Astrocyte (in vitro differentiated cells and primary cell): ENCODE measurements at places on chromosomes 4 and X. TPM values are rescaled to one million over a fixed set of nuclear protein-coding genes. Genes with fewer than 3 reads are reported as not detected.

DNA sequence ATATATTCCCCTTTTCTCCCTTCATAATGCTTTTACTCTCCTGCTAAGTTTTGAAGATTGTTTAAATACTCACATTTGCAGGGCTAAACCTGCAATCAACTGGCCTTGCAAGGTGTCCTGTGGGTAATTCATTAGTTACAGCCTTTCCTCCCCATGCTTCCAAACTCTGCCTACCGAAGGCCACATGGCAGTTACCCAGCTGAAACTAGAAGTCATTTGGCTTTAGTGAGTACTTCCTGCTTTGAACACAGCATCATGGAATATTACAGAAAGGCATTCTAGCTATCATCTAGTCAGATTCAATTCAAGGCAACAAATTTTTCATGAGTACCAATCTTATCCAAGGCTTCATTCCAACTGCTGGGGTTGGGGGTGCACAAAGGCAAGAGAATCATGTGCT is 55.6 kb downstream of the SRPX start:
- H3K4me3 ChIP-seq, result no peak overlapping the region
- H3K4me1 ChIP-seq, result no peaks in the 10 kb centered on the region
- no peak for DNase-seq
- H3K27me3 ChIP-seq, result no peaks in the 10 kb centered on the region

Gene MAGEA12
- 0.62 and 0.98 TPM in 2 replicates for total RNA-seq

Gene STAP1
- total RNA-seq, result not detected in 2 replicates

- H3K4me1 ChIP-seq, result peaks cover 14% of the 10 kb centered on the region
- H3K27ac ChIP-seq, result no peak overlapping the region
- H3K27me3 ChIP-seq, result peaks cover 4% of the 10 kb centered on the region
- no peak for DNase-seq
- no peaks in the 10 kb centered on the region for H3K36me3 ChIP-seq
- no peak overlapping the region for H3K4me3 ChIP-seq
Measured at GRCh38 chr4:7512946-7513345, 78.2 kb upstream of the PSAPL1 start.

DNA sequence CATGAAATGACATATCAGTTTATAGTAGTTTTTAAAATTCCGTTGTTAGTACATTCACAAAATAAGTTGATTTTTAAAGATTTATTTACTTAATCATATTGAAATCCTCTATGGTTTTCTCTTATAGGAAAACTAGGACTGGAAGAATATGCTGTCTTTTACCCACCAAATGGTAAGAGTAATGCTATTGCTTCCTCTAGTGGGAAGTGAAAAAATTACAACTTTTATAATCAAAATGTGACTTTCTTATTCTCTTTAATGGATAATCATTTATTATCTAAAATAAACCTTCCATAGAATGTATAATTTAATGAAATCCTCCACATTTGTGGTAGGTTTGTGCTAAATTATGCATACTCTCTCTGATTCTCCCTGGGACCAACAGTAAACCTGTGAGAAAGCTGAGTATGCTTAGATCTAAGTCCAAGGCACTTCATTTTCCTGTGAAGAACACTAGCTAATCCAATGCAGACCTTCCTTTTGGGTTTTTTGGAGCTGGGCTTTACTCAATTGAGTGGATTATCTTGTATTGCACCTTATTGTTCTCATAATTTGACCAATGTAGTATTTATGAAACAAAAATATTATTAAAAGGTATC is 136.2 kb downstream of the TBC1D19 start:
- H3K27ac ChIP-seq, result no peak overlapping the region
- peaks cover 9% of the 10 kb centered on the region for H3K4me1 ChIP-seq
- no peak overlapping the region for H3K4me3 ChIP-seq
- H3K27me3 ChIP-seq, result no peaks in the 10 kb centered on the region

- DNase-seq, result no peak
- no peak overlapping the region for H3K4me3 ChIP-seq
- H3K27me3 ChIP-seq, result no peaks in the 10 kb centered on the region
- no peaks in the 10 kb centered on the region for H3K4me1 ChIP-seq
- no peak overlapping the region for H3K27ac ChIP-seq
Measured at GRCh38 chr4:104413487-104413886, 81.2 kb downstream of the CXXC4 start.

GRCh38 chrX:94058728-94059382 is 384.8 kb downstream of the FAM133A start:
- DNase-seq, result no peak
- no peak overlapping the region for H3K27ac ChIP-seq
- no peaks in the 10 kb centered on the region for H3K4me1 ChIP-seq
- no peaks in the 10 kb centered on the region for H3K27me3 ChIP-seq
- no peak overlapping the region for H3K4me3 ChIP-seq

DNA sequence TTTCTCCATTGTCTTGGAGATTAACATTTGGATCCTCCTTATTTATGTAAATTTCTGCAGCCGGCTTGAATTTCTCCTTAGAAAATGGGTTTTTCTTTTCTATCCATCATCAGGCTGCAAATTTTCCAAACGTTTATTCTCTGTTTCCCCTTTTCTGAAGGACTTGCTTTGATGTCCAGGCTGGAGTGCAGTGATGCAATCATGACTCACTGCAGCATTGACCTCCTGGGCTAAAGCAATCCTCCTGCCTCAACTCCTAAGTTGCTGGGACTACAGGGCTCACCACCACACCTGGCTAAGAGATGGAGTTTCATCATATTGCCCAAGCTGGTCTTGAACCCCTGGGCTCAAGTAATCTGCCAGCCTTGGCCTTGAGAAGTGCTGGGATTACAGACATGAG is 144.0 kb upstream of the ZXDB start:
- no peak overlapping the region for H3K4me3 ChIP-seq
- no peak overlapping the region for H3K27ac ChIP-seq
- no peaks in the 10 kb centered on the region for H3K36me3 ChIP-seq
- H3K4me1 ChIP-seq, result no peaks in the 10 kb centered on the region

DNA sequence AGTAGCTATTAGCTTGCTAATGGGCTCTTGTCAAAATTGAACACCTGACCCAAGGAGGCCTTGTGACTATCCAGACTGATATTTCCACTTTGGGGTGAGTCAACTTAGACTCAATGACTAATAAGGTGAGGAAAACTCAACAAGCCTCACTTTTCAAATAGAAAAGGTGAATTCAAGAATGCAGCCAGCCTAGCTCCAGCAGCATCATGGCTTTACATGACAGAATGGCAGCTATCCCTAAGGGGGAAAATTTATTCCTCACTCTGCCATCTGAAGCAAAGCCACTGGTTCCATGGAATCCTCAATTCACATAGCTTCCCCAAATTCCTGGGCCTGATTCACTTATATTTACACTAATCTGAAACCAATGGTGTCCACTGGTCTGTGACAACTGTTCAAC is 29.1 kb upstream of the RAB9B start:
- no peak overlapping the region for H3K27ac ChIP-seq
- H3K4me3 ChIP-seq, result no peak overlapping the region
- H3K4me1 ChIP-seq, result no peaks in the 10 kb centered on the region

GRCh38 chr4:137129441-137129840 is 402.9 kb downstream of the PCDH18 start:
- no peaks in the 10 kb centered on the region for H3K36me3 ChIP-seq
- no peaks in the 10 kb centered on the region for H3K27me3 ChIP-seq
- H3K4me1 ChIP-seq, result no peaks in the 10 kb centered on the region
- no peak overlapping the region for H3K4me3 ChIP-seq
- no peak overlapping the region for H3K27ac ChIP-seq
- peak; percentile 35 for DNase-seq

Gene SHOX
- not detected in 2 replicates for total RNA-seq

Gene INTS12
- 21.2 and 21.9 TPM in 2 replicates for total RNA-seq

Gene ADH7
- total RNA-seq, result not detected in 2 replicates

Gene HERC5
- total RNA-seq, result 23.0 and 27.3 TPM in 2 replicates

GRCh38 chrX:11759461-11760311 is 1.6 kb downstream of the MSL3 start:
- peak overlapping the region; percentile 40 for H3K27ac ChIP-seq
- peaks cover 15% of the 10 kb centered on the region for H3K36me3 ChIP-seq
- DNase-seq, result peak; percentile 90
- peak overlapping the region; percentile 91 for H3K4me3 ChIP-seq

DNA sequence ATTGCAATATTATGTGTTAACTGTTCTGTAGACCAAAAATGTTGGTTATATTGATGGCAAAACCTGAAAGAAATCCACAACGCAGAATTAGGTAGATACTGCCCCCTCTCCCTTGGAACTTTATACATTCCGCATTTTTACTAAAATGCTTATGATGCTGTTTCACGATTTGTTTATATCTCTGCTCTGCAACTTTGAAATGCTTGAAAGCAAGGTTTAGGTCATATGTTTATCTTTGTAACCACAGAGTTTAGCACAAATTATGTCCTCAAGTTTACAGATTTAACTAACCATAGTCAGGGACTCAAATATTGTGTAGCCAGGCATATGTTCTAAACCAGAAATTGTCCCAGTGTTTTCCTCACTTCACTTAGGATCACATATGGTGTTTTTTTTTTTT is 66.1 kb upstream of the H2AZ1 start:
- no peaks in the 10 kb centered on the region for H3K27me3 ChIP-seq
- no peak overlapping the region for H3K4me3 ChIP-seq
- no peaks in the 10 kb centered on the region for H3K4me1 ChIP-seq
- no peak for DNase-seq
- no peak overlapping the region for H3K27ac ChIP-seq
- H3K36me3 ChIP-seq, result no peaks in the 10 kb centered on the region

Gene DKC1
- total RNA-seq, result 52.0 and 60.5 TPM in 2 replicates

Gene NDP
- not detected in 2 replicates for total RNA-seq
